NCI-H2107 (cell line): ENCODE measurements at places on chromosomes 6 and 20.

DNA sequence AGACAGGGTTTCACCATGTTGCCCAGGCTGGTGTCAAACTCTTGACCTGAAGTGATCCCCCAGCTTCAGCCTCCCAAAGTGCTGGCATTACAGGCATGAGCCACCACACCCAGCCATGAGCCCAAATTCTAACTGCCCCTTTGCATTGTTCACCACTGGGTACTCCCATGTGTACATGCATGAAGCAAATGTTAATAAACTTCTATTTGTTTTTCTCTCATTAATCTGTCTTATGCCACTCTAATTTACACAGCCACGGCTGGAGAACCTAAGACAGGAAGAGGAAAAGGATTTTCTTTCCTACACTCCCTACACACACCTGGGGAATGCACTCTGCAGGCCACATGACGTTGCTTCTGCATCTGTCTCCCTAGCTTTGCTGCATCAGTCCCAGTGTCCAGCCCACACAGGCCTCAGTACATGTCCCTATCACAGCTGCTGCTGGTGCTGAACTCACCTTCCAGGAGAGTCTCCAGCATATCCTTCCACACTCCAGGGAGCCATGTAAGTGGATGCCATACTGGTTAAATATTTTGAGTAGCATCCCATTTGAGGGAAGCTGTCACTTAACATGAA is 13.3 kb downstream of the OR2H2 start:
- no peak for DNase-seq

- DNase-seq = no peak
Observed at GRCh38 chr6:110949679-110950285, 8.7 kb upstream of the GTF3C6 start.

- DNase-seq = no peak
Observed at GRCh38 chr6:112109262-112109661, 21.9 kb downstream of the FAM229B start.

DNA sequence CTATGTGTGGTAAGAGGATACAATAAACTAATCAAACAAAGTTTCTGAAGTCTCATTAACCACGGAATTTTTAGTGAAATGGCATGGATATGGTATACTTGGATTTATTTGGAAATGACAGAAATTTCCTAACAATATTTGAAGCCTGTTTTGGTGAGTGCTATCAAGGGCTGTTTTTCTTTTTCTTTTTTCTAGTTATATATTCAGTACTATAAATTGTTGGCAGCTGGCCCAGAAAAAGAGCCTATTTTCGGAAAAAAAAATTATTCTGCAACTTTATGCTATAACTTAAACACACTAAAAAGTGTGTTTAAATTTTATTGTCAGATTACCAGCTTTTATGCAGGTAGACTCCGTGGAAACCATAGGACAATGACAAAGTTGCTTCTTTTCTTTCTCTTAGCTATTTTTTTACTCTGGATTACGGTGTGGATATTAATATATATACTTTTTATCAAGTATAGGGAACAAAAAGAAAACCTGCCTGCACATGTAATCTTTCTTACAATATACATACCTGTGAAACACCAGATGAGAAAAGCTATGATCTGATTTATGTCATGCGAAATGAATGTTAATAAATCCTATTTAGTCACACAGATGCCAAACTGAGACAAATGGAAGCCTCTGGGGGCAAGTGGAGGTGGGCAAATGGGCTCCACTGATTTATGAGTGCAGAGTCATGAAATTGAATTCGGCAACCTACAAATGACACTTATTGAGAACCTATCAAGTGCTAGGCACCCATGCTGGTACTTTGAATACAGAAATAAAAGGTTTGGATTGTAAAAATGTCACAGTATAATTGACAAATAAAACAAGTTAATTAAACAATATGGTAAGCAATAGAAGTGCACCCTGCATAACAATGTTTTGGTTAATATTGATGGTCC is 919.5 kb upstream of the FLRT3 start:
- DNase-seq = no peak

GRCh38 chr6:82842721-82843120 is 222.9 kb downstream of the UBE3D start:
- no peak for DNase-seq

DNA sequence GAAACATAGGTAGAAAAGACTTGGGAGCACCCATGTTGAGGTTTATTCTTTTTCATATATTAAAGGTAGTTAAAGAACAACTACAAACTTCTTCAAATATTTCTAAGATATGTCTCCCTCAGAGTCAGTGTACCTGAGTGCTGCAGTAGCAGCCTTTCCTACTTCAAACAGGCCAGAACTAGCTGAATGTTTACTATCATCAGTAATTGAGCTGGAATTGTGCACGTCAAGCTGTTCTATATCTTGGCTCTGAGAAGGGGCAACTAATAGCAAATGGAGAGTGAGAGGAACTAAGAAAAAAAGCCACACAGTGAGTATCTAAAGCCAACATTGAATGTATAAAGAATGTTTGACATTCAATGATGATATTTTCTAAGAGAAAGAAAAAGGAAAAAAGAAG is 21.7 kb downstream of the MTCL3 start:
- DNase-seq = no peak

GRCh38 chr6:148166339-148166968 is 176.2 kb upstream of the SASH1 start:
- no peak for DNase-seq

- peak; percentile 21 for DNase-seq
Observed at GRCh38 chr20:46307139-46307998, 929 bp downstream of the CDH22 start.

DNA sequence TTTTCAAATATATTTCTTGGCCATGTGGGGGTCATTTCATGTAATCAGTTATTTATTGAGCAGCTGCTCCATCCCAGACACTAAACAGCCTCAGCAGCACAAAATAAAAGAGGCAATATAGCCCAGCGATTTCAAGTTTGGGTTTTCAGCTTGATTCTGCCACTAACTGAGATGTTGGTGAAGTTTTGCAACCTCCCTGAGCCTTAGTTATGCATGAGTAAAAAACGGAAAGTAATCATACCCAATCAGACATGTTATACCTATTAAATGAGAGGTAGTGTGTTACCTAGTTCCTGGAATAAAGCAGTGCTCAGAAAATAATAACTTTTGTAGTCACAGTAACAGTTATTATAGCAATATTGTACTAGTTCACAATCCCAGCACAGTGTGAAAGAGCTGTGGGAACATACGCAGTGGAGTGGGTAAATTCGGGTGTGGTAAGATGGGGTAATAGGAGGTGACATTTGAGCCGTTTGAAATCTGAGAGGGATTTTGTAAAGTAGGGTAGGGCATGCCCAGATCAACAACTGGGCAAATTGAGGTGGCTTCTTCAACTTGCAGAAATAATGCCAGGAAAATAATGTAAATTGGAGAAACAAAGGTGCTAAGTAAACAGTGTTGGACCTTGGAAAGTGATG is 1.5 kb downstream of the SLC9A8 start:
- DNase-seq = no peak

- no peak for DNase-seq
Observed at GRCh38 chr20:11682285-11682684, 235.4 kb upstream of the BTBD3 start.

GRCh38 chr6:45709781-45710220 is 305.9 kb downstream of the CLIC5 start:
- DNase-seq = no peak

- no peak for DNase-seq
Observed at GRCh38 chr20:44174996-44175765, 11.8 kb downstream of the JPH2 start.

- no peak for DNase-seq
Observed at GRCh38 chr20:37236462-37236861, 25.2 kb downstream of the GHRH start.

DNA sequence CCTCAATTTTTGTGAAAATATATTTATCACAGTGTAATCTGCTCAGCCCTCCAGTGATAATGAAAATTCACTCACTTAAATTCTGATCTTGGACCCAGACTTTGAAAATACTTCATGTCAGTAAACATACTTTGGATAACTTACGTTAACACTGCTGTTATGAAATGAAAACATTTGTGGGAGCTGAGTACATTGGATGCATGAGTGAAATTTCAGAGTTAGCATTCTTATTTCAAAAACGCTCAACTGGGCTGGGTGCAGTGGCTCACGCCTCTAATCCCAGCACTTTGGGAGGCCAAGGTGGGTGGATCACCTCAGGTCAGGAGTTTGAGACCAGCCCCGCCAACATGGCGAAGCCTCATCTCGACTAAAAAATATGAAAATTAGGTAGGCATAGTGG is 196.4 kb downstream of the UTRN start:
- no peak for DNase-seq

DNA sequence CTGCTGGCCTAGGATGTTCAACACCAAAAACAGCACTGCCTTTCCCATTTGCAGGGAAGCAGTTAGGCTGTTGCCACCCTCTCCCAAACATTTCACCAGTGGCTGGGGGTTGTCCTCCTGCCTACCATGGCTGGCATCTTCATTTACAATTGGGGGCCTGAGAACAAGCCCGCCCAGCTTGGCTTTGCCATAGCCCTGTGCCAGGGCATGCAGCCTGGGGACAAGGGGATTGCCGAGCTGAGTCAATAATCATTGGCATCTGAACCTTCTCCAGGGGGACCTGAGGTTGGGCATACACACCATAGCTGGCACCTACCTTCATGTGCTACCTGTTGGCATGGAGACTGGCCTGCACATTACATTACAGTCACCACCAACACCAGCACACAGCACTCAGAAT is 345.1 kb downstream of the KHDRBS2 start:
- DNase-seq = no peak

GRCh38 chr6:159955945-159956361 is 12.9 kb upstream of the IGF2R start:
- no peak for DNase-seq

GRCh38 chr6:39841291-39841690 is 49.1 kb downstream of the DAAM2 start:
- DNase-seq = no peak

DNA sequence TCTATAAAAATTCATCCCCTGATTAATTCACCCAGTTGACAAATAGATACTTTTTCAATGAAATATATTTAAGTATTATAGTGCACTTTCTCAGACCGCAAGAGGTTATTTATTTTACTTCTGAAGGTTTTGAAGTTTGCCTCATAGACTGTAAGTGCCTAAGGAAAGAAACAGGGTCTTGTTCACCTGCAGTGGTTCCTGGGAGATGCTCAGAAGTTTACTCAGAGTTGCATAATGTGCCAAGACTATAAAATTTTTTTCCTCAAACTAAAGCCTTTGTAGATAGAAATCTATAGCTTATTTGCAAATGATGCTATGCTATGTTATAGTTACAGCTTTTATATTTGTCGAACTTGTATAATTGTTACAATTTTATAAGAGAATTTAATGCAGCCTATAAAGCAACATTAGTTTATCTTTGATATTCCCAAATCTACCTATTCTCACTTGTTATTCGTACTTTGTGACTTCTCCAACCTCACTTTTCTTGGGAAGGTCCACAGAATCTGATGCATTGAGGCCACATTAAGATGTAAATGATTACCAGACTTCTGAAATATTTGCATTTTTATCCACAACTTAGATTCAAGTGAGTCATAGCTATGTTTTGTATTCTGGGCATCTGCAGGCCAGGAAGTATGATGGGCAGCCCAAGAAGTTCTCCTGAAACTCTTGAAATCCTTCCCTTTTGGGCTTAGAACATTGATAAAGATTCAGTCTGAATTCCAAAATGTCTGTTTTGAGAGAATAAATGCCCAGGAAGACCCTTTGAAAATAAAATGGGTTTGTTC is 35.7 kb downstream of the KCNQ5 start:
- DNase-seq = no peak

GRCh38 chr6:130896249-130896648 is 69.0 kb downstream of the SMLR1 start:
- no peak for DNase-seq

GRCh38 chr20:46959081-46959692 is 64.5 kb downstream of the EYA2 start:
- no peak for DNase-seq

DNA sequence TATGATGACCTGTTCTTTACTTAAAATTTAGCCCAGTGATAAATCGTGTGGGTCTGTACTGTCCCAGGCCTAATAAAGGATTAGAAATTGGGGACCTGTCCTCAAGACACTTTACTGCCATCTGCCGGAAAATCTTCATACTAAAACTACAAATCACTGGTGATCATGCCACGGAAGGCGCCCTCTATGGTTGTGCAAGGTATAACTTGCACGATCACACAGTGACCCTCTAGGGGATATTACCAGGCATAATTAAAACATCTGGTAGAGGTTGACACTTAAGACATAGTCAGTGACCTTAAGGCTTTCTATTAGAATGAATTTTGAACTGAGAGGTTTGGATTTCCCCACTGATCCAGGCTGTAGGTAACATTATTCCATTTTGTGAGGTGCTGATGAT is 172.6 kb downstream of the BMP2 start:
- no peak for DNase-seq

DNA sequence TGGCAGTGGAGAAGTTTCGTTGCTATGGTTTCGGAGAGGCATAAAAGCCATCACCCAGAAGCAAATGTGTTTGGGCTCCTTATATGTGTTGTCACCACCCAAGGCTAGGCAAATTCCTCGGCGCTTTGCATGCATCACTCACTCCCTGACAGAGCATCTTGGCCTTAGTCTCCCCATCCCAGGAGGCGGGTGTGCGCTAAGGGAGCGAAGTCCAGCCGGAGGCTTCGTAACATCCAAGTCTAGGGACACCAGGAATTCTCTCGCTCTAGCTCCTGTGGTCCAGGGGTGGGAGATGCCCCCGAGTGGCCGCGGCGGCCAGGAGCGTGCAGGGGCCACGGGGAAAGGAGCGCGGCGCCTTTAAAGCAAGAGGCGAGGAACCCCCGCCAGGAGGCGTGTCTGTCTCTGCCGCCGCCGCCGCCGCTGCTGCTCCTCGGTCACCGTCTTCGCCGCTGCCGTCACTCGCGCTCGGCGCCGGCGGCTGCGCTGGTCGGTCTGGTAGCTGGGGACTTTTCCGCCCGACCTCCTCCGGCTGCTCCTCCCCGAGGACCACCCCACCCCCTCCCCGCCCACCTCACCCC is at the start of gene GRIK2:
TSS of gene GRIK2 (plus strand) at position 458 of the 578 bp plus-strand sequence.
- DNase-seq = peak; percentile 14

- no peak for DNase-seq
Observed at GRCh38 chr6:44593539-44593944, 206.0 kb downstream of the CDC5L start.

- DNase-seq = no peak
Observed at GRCh38 chr20:33753763-33754162, 22.0 kb downstream of the ZNF341 start.

DNA sequence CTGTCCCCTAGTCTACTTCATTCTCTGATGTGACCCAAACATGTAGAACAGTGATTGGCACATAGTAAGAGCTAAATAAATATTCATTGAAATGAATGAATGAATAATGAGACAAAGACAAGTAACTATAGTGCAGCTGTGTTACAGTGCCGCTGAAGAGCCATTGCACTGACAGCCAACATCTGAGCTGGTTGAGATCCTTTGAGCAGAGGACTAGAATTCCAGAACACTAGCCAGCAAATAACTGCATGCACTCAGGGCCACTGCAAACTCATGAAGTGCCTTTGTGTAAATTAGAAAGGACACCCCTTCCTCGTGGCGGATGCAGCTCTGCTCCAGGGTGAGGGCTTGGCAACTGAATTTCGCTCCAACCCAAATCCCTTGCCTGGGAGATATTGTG is 230.3 kb upstream of the CDYL start:
- DNase-seq = no peak

GRCh38 chr6:111210194-111210728 is 123.0 kb downstream of the SLC16A10 start:
- DNase-seq = peak; percentile 29
